A549 treated with DMSO at 1 μM for 4 hours (cell line): ENCODE measurements at places on chromosomes 12 and 14. TPM values are rescaled to one million over a fixed set of nuclear protein-coding genes. Genes with fewer than 3 reads are reported as not detected.

Gene NTN4
- total RNA-seq, result 44.2 to 59.8 TPM (median 53.3 TPM) in 5 replicates

Gene P2RX2
- total RNA-seq, result not detected in 5 replicates

Gene RNF10
- 96.8 to 114 TPM (median 106 TPM) in 5 replicates for total RNA-seq

Gene ERBB3
- 1.2 to 1.8 TPM (median 1.3 TPM) in 5 replicates for total RNA-seq
